ENCODE measurements at places on chromosomes 5 and 9.

DNA sequence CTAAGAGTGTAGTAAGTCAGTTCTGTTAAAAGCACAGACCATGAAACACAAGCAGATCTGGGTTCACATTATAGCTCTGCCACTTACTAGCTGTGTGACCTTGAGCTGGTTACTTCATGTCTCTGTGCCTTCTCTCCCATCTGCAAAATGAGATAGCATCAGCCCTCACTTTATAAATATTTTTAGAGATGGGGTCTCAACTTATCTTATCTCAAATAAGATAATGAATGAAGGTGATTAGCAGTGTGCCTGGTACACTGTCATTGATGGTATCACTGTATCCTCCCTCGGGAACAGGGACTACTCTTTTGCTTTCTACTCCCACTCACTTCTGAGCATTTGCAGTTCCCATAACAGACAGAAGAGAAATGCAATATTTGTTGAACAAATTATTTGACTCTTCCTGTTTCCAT is 52.4 kb downstream of the GALNT10 start:
- no peak overlapping the region for H3K27ac ChIP-seq
- H3K4me1 ChIP-seq: peaks cover 3% of the 10 kb centered on the region
- DNase-seq: no peak
- no peaks in the 10 kb centered on the region for H3K27me3 ChIP-seq
- no peak overlapping the region for H3K4me3 ChIP-seq

DNA sequence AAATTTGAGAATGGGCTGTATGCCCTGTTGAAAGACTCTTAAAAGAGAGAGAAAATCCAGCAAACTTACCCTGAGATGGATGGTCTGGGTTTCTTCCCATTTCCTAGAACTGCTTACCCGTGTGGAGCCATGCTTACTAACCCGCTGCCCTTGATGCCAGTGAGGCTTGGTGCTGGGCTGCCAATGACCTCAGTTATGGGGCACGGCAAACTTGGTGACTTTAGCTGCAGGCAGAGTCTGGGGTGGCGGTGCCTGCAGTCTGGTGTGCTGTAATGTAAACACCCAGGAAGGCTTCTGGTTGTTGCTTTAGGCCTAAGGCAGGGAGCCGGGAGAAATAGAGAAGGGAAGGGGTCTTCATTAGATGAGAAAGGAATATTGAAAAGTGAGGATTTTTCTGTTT is 7.3 kb upstream of the TENT4A start:
- H3K4me3 ChIP-seq: no peak overlapping the region
- H3K36me3 ChIP-seq: no peaks in the 10 kb centered on the region
- H3K27me3 ChIP-seq: no peaks in the 10 kb centered on the region
- DNase-seq: no peak
- H3K4me1 ChIP-seq: peaks cover 17% of the 10 kb centered on the region

GRCh38 chr5:43034591-43034968 is 5.5 kb downstream of the ANXA2R start:
- no peak overlapping the region for H3K27ac ChIP-seq
- H3K36me3 ChIP-seq: no peaks in the 10 kb centered on the region
- H3K4me3 ChIP-seq: no peak overlapping the region
- H3K4me1 ChIP-seq: peaks cover 41% of the 10 kb centered on the region
- DNase-seq: no peak

DNA sequence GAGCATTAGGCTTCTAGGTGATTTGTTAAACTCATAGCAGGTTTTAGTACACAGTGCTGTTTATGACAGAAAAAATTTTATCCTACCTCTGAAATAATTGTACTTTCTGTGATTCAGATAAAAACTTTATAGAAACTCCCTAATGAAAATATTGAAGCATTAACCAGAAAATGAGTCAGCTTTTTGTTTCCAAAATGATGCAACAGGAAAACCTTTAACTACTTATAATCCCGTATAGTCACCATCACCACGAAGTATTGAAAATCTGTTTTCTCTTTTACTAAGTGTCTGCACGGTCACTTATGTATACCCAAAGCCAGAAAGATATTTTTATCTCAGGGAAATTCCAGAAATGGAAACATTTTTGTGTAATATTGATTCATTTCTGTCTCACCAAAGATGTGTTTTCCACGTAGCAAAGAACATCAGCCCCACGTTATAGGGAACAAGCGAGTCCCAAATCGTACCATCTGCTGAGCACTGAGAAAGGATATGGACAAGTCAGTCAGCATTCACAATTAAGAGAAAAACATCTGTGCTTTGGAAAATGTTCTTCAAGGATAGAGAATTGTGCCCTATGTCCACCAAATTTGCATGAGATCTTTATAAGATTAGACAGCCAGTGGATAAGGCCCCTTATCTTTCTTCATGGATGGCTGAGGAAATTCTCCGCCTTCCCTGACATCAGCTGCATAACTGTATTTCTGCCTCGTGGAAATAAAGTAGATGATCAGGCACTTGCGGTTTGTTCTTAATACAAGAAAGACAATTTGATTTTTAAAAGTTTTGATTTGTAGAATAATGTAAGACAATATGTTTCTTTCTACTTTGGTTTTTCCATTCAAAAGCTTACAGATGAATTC is 41.9 kb downstream of the TNFAIP8 start:
- DNase-seq: no peak
- H3K36me3 ChIP-seq: peaks cover 47% of the 10 kb centered on the region
- H3K27ac ChIP-seq: peak overlapping the region; percentile 87
- H3K4me3 ChIP-seq: peak overlapping the region; percentile 17
- H3K27me3 ChIP-seq: no peaks in the 10 kb centered on the region

- H3K27me3 ChIP-seq: no peaks in the 10 kb centered on the region
- H3K36me3 ChIP-seq: no peaks in the 10 kb centered on the region
- peaks cover 8% of the 10 kb centered on the region for H3K4me1 ChIP-seq
- no peak for DNase-seq
- H3K4me3 ChIP-seq: no peak overlapping the region
- H3K27ac ChIP-seq: no peak overlapping the region
These were observed 37.6 kb downstream of the PAM start for GRCh38 chr5:102792705-102793104.

Data from activated T-helper 2 cell treated with anti-CD3 and anti-CD28 coated beads, Interferon-gamma antibody, Interleukin-2, Interleukin-4, amounts not matched to agents 10 μg/mL and 5 μg/mL and 100 μg/mL, durations not matched to agents 14 hours and 24 hours and 36 hours (primary cell).